ENCODE measurements at places on chromosomes 2 and 18.

DNA sequence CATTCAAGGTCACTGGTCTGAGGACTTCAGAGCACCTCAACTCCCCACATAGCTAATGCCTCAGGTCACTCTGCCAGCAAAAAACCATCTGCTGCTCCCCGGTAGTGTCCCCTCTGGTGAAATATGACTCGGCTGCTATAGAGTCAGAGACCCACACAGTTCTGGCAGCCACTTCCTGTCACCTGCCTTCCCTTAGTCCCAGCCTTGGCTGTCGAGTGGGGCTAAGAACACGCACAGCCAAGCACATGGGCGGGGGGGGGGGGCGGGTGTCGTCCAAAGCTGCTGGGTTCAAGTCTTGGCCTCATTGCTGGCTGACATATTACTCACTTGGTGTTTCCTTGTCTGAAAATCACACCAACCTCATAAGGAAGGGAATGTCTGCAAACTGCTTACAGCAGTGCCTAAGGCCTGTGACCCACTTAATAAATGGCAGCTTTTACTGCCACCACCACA is 37.5 kb downstream of the POLR1A start:
- peak; percentile 57 for DNase-seq

GRCh38 chr2:203732092-203732952 is 25.9 kb downstream of the CD28 start:
- DNase-seq = no peak

DNA sequence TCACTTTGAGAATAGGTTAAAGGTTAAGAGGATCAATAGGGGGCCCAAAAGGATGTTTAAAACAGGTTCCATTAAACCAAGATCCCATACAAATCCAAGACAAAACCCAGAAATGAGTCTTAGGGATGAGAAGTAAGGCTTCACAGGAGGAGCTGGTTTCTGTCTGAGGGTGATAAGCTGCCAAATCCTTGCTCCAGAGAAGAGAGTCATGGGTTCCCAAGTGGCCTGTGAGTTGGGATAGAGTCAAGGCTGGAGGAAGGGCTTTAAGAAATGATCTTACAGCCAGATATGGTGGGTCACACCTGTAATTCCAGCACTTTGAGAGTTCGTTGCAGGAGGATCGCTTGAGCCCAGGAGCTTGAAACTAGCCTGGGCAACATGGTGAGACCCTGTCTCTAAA is 40.2 kb upstream of the LCLAT1 start:
- no peak for DNase-seq

DNA sequence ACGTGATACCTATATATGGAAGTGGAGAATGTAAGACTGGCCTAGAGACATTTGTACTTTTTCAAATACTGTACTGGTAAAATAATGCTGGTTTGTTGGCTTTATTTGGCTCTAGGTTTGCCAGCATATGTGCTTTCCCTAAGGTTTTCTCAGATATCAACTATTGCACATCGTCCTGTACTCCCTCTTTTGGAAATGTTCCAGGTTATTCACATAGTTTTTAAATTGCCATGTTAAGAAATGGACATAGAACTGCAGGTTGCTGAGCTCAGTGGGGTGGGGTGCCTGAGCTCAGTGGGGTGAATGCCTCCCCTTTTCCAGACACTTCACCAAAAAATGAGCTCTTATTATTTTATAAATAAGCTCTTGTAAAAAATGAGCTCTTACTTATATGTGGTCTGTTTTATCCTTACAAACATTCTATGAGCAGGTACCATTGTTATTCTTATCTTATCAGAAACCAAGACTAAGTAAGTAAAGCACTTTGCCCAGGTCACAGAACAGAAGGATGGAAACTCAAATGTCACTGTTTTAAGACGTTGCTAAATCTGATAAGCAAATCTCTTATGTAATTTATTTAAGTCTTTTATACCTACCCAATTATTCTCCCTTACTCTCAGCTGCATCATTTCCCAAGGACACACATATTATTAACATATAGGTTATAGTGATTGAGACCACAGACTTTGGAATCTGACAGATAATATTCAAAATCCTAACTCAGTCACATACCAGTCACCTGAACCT is 99.0 kb downstream of the CPS1 start:
- no peak for DNase-seq

GRCh38 chr18:48735080-48735676 is 196.3 kb downstream of the CTIF start:
- no peak for DNase-seq

GRCh38 chr18:26702086-26702485 is 153.7 kb upstream of the KCTD1 start:
- DNase-seq = no peak

GRCh38 chr2:72149556-72150156 is 2.0 kb upstream of the CYP26B1 start:
- DNase-seq = no peak

- no peak for DNase-seq
Measured at GRCh38 chr2:38515155-38516074, 87.3 kb downstream of the HNRNPLL start.

DNA sequence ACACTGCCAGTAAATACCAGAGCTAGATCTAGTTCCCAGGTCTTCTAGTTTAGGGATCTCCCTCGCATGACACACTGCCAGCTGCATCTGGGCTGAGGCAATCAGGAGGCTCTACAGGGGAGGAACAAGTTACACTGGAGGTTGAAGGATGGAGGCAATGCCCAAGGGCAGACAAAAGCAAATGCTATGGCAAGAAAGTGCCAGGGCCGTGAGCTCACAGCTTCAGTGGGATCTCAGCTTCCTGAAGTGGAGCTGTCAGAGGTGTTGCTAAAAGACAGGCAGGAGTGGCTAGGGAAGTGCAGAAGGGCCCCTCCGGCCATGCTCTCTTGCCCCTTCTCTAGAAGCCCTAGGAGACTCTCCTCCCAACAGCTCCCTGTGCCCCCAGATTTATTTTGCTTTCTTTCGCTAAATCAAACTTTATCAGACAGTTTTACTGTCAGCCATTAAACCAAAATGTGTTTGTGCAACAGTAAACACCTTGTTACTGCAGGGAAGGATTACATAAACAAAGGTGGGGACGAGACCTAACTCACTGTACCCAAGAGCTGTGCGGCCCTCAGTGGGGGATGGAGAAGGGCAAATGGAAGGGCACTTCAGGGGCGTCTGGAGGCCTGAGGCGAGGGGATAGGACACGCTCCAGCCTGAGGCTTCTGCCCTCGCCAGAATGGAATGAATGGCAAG is 39.4 kb upstream of the PKDCC start:
- no peak for DNase-seq

DNA sequence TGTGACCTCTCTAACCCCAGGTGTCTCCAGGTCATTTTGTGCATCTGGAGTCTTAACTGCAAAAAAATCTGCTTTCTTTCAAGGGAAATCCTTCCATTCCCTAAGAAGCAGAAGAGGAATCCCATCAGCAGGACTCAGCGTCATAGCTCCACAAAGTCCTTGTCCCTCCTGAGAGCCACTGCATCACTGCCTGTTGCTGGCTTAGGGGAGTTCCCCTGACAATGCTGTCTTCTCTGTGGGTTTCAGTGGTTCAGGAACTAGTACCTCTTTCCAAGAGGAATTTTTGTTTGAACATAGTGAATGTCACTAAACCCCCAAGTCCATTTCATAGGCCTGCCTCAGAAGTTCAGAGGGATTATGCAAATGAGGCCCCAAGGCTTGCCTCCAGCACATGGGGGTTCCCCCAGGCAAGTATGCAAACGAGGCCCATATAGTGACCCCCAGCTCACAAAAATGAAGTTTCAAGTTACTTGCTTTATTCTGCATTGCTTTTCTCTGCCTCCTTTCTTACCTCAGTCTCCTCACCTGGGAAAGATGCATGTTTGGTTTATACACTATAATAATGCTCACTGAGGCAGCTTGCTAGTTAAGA is 513.9 kb upstream of the MEX3C start:
- DNase-seq = no peak

- DNase-seq = no peak
Measured at GRCh38 chr2:137096693-137097092, 331.3 kb downstream of the THSD7B start.

- DNase-seq = no peak
Measured at GRCh38 chr2:107072150-107072940, 186.4 kb upstream of the ST6GAL2 start.

GRCh38 chr18:23825978-23826405 is 136.7 kb downstream of the LAMA3 start:
- DNase-seq = no peak

GRCh38 chr2:67448648-67449047 is 51.5 kb downstream of the ETAA1 start:
- no peak for DNase-seq

GRCh38 chr2:69641471-69641870 is 2.1 kb downstream of the AAK1 start:
- DNase-seq = no peak

DNA sequence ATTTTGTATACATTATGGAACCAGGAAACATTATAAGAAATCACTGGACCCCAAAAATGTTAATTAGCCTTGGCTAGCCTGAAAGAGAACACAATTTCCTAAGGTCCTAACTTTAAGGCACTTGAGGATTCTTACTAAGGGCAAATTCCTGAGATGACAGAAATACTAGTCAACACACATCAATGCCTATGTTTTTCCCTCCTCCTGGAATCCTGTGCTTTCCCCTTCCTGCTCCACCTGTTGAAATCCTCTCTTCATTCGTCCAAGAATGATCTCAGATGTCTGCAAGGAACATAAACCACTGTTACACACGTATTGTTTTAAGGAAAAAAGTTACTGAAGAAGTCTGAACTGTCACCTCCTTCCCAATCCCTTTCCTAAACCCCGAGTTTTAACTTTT is 21.2 kb upstream of the DARS1 start:
- no peak for DNase-seq

DNA sequence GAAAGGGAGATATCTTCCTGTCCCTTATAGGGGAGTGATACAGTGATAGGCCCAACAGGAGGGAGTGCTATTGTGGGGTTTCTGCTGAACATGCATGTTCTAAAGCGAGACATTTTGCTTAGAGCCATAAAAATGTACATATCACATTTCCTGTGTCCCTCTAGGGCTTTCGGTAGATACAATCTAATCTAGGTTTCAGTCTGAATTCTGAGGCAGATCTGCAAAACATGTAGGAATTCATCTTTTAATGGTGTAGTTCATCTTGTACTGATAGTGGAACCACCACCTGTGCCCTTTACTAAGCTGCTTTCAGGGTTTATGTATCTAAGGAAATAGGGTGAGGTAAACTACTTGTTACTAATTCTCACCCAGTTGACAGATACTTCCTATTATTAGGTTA is 73.8 kb downstream of the SPTBN1 start:
- no peak for DNase-seq

DNA sequence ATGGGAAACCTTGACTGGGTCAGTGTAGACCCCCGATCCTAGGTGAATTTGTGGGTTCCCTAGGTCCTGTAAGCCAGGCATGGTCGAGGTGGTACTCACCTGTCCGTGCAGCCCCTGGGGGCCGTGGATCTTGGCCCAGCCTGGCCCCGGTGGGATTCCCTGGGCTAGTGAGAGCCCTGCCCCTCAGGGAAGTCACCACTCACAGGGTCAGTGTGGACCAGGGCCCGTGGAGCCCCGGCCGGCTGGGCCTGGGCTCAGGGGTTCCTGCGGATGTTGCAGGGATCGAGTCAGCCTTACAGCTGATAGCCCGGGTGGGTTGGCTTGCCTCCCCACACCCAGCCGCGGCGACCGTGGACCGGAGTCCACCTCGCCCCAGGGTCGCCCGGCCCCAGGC is 528 bp downstream of the ATG9A start:
- DNase-seq = no peak

GRCh38 chr2:66582987-66583880 is 148.3 kb downstream of the MEIS1 start:
- no peak for DNase-seq

DNA sequence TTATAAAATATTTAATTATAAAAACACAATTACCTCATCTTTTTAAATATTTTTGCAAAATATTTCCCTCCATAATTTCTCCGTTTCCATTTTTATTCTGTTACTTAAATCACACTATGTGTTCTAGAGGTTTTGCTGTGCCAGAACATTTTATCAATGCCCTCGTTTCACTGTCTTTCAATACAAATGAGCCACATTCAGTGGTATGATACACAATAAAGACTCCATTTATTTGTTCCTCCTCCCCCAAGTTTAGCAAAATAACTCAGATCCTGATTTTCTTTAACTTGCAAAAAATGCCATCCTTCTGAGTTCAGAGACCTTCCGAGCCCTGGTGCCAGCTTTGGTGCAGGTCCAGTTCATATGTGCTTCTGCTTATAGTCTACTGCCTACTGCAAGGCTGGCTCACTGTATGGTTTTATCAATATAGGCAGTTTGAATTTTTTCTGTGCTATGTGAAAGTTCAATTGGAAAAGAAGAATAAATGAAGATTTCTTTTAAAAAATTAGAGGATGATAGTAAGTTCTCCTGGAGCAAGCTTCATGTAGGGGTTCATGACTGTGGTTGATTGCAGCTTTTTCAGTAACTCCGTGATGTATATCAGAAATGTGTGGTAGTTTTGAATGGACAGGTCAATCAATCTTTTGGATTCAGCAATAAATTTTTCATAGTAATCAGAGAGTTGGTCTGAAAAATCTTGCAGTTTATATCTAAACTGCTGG is 42.5 kb downstream of the APOB start:
- no peak for DNase-seq

DNA sequence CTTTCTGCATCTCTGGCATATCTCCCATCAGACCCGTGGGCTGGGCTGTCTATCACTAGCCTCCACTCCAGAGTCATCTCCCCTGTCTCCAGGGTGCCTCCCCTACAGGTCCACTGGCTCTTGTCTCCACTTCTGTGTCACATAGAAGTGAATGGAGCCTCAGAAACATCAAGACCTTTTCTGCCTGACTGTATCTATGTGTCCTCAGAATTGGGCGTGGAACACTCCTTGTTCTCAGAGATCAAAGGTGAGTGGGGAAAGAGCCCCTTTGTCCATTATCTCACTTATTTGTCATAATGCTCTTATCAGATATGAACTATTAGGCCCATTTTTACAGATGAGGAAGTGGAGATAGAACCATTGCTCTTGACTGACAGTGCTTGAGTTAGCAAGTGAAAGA is 211.0 kb downstream of the CYRIA start:
- no peak for DNase-seq

DNA sequence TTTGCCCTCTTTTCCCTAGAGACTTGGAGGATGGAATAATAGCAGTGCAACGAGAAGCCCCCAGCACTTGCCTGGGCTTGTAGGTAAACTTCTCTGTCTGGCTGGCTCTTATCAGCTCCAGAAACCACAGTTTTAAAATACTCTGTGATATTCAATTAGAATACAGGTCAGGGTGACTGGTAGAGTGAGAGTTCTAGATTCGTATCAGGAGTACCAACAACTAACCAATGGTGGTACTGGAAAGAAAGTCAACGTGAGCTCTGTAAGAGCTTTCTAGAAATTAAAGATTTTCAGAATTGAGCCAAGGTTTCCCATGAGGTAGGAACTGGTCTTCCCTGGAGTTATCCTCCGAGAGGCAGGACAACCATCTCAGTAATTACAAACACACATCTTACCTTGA is 216.9 kb downstream of the NYAP2 start:
- DNase-seq = no peak

- DNase-seq = no peak
Measured at GRCh38 chr2:164146441-164146840, 410.6 kb upstream of the FIGN start.

GRCh38 chr2:214215107-214215506 is 195.7 kb upstream of the VWC2L start:
- DNase-seq = no peak

- DNase-seq = peak; percentile 15
Measured at GRCh38 chr18:62771494-62772270, 56.3 kb downstream of the PHLPP1 start.

- DNase-seq = no peak
Measured at GRCh38 chr2:217338306-217338916, 478.5 kb upstream of the TNP1 start.
